ENCODE measurements at places on chromosomes 4 and X.

GRCh38 chr4:75612306-75612705 lies 18.0 kb downstream of the CDKL2 start:
- DNase-seq = no peak

GRCh38 chr4:176277162-176277904 lies 8.3 kb upstream of the ASB5 start:
- peak; percentile 73 for DNase-seq

DNA sequence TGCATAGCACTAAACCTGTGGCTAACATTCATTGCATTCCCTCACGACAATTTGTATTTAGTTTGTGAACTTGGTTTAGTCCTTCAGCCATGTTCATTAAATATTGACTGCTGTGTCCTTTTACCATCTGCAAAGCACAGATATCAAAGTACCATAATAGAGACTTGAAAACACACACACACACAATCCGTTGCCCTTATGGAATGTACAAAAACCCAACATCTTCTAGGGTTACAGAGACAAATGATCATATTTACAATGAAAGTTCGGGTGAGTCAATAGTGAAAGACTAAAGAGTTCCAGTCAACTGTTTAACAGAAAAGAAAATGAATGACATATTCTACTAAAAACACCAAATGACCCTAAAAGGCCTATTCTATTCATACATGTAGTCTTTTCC lies 50.8 kb upstream of the TXK start:
- no peak for DNase-seq

DNA sequence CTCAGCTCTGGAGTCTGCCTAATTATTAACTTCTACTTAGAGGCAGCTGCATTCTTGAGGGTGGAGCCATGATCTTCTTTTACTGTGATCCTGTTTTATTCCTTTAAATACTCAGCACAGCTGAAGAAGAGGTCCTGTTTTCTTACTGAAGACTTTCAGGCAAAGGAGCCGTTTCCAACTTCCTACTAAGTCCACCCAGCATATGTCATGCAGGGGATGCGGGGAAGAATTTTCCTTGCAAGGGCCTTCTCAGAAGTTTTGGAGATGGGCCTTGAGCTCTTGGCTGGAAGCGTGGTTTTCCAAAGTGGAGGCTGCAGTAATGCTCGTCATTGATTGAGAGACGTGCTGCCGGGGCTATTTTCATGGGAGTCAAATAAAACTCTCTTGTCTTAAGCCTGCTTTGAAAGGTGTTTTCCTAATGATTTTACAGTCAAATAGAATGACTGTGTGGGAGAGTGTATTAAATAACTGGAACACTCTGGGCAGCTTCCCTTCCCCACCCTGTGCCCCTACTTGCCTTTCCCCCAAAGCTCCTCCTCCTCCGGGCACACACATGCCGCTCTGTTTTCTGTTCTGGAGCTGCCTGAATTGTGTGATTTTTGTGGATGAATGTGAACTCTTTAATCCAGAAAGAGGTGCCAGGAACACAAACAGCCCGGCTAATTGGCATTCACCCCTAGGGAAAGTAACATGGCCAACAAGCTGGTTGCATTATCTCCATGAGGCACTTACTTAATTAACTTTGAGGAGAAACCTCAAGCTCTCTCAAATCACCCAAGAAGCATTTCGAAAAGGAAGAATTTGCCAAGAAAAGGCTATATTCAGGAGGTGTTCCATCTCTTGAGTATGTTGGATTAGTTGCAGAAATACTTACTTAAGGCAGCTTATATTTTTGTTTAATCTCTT lies 28.1 kb downstream of the FGF2 start:
- peak; percentile 62 for DNase-seq

GRCh38 chr4:145719752-145720624 lies 40.0 kb downstream of the C4orf51 start:
- peak; percentile 31 for DNase-seq

- no peak for DNase-seq
Measured at GRCh38 chrX:134760650-134761049, 102.4 kb upstream of the PLAC1 start.

DNA sequence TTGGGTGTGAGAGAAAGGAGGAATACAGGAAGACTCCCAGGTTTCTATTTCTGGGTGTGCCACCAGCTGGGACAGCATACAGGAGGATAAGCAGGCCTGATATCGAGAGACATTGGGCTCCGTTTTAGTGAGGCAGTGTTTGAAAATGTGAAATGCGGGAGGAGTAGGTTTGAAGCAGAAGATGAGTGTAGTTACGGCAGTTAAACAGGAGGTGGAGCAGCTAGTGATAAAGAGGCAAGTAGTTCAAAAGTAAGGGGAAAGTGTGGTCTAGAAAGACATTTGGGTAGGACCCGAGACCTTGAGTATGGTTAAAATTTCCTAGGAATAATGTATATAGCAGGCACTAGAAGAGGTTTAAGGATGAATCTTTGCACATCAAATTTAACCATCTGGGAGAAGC lies 42.4 kb downstream of the DCUN1D4 start:
- peak; percentile 34 for DNase-seq

- peak; percentile 77 for DNase-seq
Measured at GRCh38 chrX:72572248-72573157, at the start of gene HDAC8. Gene HDAC8, minus strand, starts transcription at chrX:72572843. Its CDS starts 82 bp downstream, at chrX:72572761.

GRCh38 chrX:105837232-105837631 lies 14.9 kb downstream of the NRK start:
- peak; percentile 92 for DNase-seq

GRCh38 chr4:25302626-25303025 lies 9.9 kb upstream of the ZCCHC4 start:
- no peak for DNase-seq

Data from kidney tubule cell (primary cell).